ENCODE measurements at places on chromosomes 4 and X. TPM values are rescaled to one million over a fixed set of nuclear protein-coding genes. Genes with fewer than 3 reads are reported as not detected.

- no peaks in the 10 kb centered on the region for H3K36me3 ChIP-seq
- no peaks in the 10 kb centered on the region for H3K27me3 ChIP-seq
- H3K4me1 ChIP-seq: peaks cover 20% of the 10 kb centered on the region
- DNase-seq: no peak
Measured at GRCh38 chr4:112318239-112319142, 21.3 kb downstream of the ALPK1 start.

DNA sequence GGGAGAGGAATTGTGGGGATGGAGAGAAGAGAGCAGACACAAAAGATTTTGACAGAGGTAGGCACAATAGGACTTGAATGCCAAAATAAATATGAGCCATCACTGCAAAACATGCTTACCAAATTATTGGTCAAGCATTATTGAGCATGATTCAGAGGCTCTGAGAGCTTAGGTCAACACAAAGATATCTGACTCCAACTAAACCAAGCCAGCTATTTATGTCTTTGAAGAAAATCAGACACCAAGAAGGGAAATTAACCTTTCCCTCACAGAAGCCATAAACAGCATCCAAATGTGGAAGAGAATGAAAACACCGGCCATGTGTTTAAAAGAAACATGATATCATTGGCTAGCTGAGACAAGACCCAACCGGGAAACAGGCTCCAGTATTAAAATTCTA lies 323.2 kb downstream of the RAB28 start:
- no peaks in the 10 kb centered on the region for H3K4me1 ChIP-seq
- no peak overlapping the region for H3K4me3 ChIP-seq
- H3K27ac ChIP-seq: peak overlapping the region; percentile 21
- no peaks in the 10 kb centered on the region for H3K36me3 ChIP-seq
- DNase-seq: no peak

DNA sequence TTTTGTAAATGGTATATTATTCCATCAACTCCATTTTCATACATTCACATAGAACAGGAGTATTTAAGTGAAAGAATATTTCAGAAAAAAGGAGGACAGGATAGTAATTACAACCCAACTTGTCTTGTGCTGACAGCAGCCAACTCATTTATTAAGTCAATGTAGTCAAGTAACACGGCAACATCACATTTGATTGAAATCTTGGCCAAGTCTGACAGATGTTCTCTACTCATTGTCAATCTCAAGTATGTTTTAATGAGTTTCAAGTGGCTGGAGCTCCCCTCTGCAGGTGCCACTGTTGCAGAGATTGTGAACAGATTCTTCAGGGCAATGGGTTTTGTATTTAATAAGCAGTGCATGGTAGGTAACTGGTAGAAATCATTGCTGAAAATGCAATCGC lies 332.5 kb downstream of the C4orf33 start:
- no peaks in the 10 kb centered on the region for H3K4me1 ChIP-seq

The USP17L24 gene
- total RNA-seq: not detected

DNA sequence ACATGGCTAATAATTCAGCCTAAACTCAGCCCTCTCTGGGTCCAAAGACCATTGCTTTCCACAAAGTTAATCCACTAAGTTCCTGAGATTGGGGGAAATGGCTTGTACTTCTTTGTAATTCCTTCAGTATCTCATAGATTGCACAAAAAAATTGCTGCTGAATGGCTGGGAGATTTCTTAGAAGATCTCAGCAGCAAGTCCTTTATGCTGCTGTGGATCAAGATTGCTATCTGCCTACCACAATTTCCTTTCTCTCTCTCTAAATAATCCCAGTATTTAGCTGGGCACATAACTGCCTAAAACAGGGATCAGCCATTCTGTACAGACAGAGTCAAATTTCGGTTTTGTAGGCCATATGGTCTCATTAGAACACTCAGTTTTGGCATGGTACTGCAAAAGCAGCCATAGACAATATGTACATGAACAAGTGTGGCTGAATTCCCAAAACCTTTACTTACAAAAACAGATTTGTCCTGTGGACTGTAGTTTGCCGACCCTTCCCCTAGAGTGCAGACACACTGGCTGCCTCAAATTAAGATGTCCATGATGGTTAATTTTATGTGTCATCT lies 18.5 kb upstream of the HOPX start:
- H3K4me1 ChIP-seq: peaks cover 26% of the 10 kb centered on the region
- DNase-seq: no peak
- no peaks in the 10 kb centered on the region for H3K27me3 ChIP-seq
- H3K4me3 ChIP-seq: no peak overlapping the region
- H3K27ac ChIP-seq: no peak overlapping the region

GRCh38 chr4:79977131-79977840 lies 95.7 kb downstream of the ANTXR2 start:
- H3K4me1 ChIP-seq: no peaks in the 10 kb centered on the region
- H3K4me3 ChIP-seq: no peak overlapping the region
- H3K27ac ChIP-seq: no peak overlapping the region
- peaks cover 39% of the 10 kb centered on the region for H3K36me3 ChIP-seq

GRCh38 chrX:33156152-33156726 lies 55.1 kb downstream of the DMD start:
- no peaks in the 10 kb centered on the region for H3K27me3 ChIP-seq
- H3K4me1 ChIP-seq: no peaks in the 10 kb centered on the region
- no peak overlapping the region for H3K27ac ChIP-seq
- no peak for DNase-seq

GRCh38 chr4:35963974-35964515 lies 280.3 kb downstream of the ARAP2 start:
- no peaks in the 10 kb centered on the region for H3K36me3 ChIP-seq
- no peaks in the 10 kb centered on the region for H3K4me1 ChIP-seq
- no peaks in the 10 kb centered on the region for H3K27me3 ChIP-seq
- DNase-seq: no peak
- no peak overlapping the region for H3K27ac ChIP-seq
- H3K4me3 ChIP-seq: no peak overlapping the region

The GYPE gene
- 0.16 TPM for total RNA-seq

DNA sequence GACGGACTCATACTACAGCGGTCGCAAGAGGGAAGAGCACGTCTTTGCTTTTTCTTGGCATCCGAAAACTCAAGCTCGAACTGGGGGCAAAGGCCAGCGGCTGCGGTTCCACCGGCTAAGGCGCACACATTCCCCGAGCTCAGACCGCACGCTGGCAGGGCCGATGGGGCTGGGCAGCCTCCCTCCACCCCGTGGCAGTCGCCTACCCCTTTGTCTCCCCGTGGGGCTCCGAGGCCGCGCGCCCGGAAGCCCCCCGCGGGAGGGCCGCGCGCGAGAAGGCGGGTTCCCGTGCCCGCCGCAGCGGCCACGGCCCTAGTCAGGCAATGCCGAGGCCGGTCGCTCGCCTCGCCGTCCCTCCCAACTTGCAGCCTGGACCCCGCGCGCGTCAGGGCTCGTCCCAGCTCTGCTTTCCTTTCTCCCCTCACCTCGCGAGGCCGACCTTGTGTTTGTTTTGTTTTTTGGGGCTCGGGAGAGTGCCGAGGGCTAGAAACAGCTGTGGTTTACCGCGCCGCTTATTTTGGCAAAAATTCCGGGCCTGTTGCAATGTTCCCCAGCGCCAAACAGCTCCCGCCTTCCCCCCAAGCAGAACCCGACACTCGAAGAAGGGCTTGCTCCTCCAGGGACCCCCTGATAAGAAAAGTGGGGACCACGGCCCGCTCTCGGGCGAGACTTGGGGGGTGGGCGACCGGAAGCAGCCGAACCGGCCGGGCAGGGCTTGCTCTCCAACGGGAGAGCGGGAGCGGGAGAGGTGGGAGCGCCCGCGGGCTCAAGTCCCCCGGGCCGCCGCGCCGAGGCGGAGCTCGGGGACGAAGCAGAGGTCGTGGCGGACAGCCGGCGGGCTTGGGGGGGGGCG lies 561 bp upstream of the N4BP2 start:
- peak overlapping the region; percentile 96 for H3K4me3 ChIP-seq
- no peaks in the 10 kb centered on the region for H3K36me3 ChIP-seq
- H3K4me1 ChIP-seq: peaks cover 37% of the 10 kb centered on the region

GRCh38 chr4:76499461-76499860 lies 64.4 kb downstream of the SHROOM3 start:
- H3K4me1 ChIP-seq: no peaks in the 10 kb centered on the region
- no peak overlapping the region for H3K27ac ChIP-seq
- peaks cover 18% of the 10 kb centered on the region for H3K27me3 ChIP-seq
- no peaks in the 10 kb centered on the region for H3K36me3 ChIP-seq
- H3K4me3 ChIP-seq: no peak overlapping the region

DNA sequence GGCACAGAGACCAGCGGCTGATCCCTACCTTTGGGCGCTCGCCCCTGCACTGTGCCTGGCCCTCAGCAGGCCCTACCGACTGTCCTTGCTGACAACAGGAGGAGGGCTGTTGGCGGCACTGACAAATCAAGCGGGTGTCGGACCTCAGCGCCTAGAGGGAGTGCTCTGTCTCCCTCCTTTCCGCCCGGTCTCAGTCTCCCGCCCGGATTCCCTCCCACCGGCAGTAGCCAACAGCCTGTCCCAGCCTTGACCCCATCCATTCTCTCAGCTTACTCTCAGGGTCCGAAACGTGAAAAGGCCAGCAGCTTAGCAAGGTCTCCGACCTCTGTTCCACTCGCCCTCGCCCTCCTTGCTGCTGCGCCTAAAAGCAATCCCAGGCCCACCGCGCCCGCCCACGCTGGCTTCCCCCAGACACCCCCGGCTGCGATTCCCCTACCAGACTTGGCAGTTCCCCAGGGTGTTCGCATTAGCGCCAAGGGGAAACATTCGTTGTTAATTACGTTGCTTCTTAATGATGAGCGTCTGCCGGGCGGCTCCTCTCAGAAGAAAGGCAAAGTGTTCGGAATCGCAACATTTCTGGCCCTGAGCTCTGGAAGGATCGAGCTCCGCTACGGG lies 96.2 kb downstream of the SOWAHB start:
- peaks cover 11% of the 10 kb centered on the region for H3K27me3 ChIP-seq
- peaks cover 25% of the 10 kb centered on the region for H3K4me1 ChIP-seq
- H3K36me3 ChIP-seq: no peaks in the 10 kb centered on the region
- DNase-seq: peak; percentile 48
- H3K27ac ChIP-seq: peak overlapping the region; percentile 77
- peak overlapping the region; percentile 38 for H3K4me3 ChIP-seq

DNA sequence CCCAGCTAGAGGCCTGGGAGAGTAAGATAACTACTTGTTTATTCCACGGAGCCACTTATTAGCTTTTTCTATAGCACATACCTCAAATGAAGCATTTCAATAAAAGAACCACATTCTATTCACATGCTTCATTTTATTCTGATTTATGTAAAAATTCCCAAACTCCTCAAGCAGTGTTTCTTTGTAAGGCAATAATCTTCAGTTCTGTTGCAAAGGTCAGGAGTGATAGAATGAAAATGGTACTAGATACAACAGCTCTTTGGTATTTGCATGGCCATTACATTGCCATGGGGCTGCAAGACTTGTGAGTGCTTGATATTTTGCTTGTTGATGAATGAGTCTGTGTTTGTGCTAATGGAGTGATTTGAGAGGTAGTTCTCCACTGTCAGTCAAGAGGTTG lies 39.4 kb downstream of the AR start:
- H3K27me3 ChIP-seq: no peaks in the 10 kb centered on the region
- H3K4me3 ChIP-seq: no peak overlapping the region

The RAB33A gene
- 0.41 TPM for total RNA-seq

- peaks cover 13% of the 10 kb centered on the region for H3K4me1 ChIP-seq
- H3K27me3 ChIP-seq: no peaks in the 10 kb centered on the region
- no peak overlapping the region for H3K4me3 ChIP-seq
- H3K36me3 ChIP-seq: no peaks in the 10 kb centered on the region
Measured at GRCh38 chr4:140297221-140297570, 76.2 kb upstream of the SCOC start.
